KG1 (cell line): ENCODE measurements at places on chromosomes 12 and 14.

DNA sequence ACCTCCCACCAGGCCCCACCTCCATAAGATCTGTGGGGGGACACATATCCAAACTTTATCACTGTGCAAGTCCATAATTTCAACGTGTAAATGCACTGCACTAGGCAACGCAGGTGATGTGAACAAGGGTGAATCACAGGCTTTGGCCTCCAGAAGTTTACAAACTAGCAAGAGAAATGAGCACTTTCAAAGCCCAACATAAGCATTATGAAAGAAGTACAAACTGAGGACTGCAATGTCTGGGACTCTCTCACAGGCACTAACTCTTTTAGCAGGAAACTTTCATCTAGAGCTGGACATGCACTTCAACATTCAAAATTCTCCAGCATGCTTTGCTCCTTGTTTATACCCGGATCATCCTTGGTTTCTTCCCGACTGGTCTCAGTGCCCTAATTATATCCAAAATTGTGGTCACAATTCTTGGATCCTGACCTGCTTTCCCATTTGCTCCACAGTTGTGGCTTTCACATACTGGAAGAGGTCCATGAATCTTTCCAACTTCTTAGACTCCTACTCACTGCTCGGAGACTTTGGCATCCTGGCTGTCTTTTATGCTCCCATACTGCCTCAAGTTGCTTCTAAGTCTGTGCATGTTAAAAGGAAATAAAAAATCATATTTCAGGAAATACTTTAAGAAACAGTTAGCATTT, 44.9 kb upstream of the STRAP start:
- DNase-seq = no peak

GRCh38 chr14:93778856-93779629, 9.2 kb downstream of the PRIMA1 start:
- no peak for DNase-seq

DNA sequence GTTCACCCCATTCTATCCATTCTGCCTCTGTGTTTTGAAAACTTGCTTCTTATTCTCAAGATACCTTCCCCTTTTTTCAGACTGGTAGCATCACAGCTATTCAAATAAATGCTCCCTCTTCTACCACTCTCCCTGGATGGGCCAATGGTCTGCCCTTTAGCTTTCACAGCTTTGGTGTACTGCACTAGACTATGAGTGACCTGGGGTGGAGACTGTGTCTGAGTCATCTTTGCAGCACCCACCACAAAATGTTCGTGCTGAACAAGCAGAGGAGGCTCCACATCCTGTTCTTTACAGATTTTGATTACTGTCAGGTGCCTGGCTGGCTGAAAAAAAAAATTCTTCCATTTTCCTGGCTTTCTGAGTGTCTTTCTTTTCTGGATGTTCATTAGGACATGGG, 1104.1 kb upstream of the TMEM132C start:
- DNase-seq = no peak

GRCh38 chr12:118773956-118774723, 207.2 kb upstream of the SRRM4 start:
- DNase-seq = no peak

DNA sequence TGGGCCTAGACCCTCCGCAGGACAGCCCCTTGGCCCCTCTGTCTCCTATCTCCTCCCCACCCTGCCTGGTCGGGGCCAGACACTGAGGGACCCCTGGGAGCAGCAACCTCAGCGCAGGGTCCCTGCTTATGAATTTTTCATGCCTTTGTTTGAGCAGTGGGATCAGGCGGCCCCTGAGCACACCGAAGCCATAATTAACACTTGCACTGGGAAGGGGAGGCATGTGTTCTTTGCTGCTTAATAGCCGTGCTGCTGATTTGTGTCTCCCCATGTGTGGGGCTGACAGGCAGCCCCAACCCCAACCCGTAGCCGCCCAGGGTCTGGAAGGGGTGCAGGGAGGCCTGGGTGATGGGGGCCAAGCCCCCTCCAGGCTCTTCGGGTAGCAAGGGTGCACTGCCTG, 52.7 kb downstream of the FBRSL1 start:
- DNase-seq = no peak

- DNase-seq = no peak
Observed at GRCh38 chr12:111126331-111126730, 206.0 kb upstream of the MYL2 start.

DNA sequence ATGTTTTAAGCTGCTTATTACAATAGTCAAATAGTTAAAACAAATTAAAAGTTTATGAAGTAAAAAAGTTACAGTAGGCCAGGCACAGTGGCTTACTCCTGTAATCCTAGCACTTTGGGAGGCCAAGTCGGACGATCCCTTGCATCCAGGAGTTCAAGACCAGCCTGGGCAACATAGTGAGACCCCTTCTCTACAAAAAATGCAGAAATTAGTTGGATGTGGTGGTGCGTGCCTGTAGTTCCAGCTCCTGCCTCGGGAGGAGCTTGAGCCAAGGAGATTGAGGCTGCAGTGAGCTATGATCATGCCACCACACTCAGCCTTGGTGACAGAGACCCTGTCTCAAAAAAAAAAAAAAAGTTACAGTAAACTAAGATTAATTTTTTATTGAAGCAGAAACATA, 142.6 kb downstream of the MIPOL1 start:
- no peak for DNase-seq

DNA sequence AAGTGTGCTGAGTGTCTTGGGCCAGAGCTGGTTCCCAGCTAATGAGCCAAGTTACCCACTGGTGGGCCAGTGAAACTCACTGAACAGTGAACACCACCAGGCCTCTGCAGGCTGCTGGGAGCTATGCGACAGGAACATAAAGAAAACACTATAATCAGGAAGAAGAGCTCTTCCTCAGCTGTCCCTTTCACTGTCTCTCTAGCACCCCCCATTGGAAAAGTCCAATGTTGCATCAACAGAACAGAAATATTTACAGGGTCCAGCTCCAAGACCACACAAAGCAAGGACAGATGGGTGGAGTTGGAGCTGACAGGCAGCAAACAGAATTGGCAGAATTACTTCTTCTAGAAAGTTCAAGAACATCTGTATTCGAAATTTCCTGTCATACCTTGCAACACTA, 903.6 kb upstream of the TMEM132C start:
- DNase-seq = no peak

DNA sequence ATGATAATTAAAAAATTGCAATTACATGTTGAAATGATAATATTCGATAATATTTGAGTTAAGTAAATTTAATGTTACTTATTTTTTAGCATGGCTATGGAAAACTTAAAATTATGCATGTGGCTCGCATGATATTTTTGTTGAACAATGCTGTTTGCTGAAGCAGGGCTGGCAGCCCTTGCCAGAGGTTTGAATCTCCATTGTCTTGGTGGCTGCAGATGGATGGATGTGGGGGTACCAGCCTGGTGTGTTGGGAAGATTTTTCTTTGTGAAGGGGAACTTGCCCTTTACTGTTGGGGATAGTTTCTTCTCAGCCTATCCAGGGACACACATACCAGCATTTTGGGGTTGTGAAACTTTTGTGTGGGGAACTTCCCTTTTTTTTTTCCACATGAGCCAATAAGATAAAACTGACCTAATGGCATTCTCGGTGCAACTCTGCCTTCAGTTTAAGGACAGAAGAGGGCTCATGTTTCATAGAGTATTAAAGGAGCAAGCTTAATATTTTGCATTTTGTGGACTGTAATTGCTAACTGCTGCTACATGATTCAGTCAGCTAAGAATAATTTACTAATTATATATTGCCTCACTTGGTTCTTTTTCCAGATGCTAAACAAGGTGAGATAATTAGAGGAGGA, 8.8 kb downstream of the RASSF3 start:
- DNase-seq = peak; percentile 26

GRCh38 chr14:98368916-98369315, 903.1 kb downstream of the BCL11B start:
- no peak for DNase-seq

- no peak for DNase-seq
Observed at GRCh38 chr14:89775946-89776345, 178.6 kb downstream of the EFCAB11 start.

GRCh38 chr12:88306471-88307069, 164.5 kb downstream of the TMTC3 start:
- DNase-seq = no peak

GRCh38 chr12:44154128-44154527, 318.2 kb downstream of the TMEM117 start:
- no peak for DNase-seq

DNA sequence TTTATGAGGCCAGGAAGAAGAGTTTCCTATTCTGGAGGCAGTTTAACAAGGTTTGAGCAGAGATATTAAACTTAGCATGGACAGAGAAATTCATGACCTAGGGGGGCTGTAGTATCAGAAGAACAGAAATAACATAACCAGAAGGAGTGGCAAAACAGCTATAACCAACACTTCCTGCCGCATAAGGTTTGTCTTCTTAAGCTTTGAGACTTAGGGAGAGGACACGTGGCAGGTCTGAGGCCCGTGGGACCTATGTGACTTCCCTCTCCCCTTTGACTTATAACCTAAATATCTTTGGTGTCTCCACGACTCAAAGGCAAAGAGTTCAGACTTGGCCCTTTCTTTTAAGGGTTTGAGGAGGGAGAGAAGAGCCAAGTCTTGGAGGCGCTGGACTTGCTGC, 119.1 kb upstream of the PZP start:
- no peak for DNase-seq

DNA sequence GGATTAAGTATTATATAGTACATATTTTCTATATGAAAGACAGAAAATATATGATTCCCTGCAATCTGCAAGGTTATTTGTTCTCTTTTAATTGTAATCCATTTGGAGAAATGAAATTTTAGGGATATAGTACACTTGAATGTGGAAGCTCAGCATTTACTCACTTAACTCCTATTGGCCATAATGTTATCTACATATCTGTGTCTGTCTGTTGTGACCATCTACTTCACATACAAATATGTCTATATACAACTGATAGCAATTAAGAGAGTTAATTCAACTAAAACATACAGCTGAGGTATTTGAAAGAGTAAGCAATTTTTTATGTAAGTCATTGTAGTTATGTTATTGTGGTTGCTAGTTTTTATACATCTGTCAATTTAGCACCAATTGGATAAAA, 12.9 kb downstream of the FOXG1 start:
- DNase-seq = no peak

DNA sequence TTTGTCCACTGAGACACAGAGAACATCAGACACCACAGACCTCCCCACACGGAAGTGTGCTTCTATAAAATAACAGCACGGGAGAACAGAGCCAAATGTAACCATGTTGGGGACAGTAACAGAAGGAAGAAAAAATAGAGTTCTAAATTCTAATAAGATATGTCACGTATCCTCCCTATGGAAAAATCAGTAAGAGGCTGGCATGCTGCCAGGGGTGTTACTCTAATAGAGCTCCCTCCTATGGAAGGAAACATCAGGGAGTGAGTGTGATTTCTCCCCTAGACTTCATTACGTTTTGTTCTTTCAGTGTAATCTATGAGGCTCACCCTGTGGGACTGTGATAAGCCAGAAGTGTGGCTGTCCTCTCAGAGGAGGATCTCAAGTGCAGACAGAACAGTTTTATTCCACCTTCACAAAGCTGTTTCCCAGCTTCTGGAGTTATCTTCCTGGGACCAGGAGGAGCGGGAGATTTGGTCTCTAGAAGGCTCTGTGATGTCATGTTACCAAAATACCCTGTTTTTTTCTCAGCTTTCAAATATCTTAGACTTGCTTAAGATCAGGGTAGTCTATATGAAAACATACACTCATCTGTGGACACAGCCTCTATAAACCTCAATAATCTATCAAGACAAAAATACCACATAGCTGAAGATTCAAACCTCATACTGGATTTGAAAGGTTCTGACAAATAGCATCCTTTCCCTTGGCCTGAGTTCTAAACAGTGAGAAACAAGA, 69.3 kb downstream of the ZFC3H1 start:
- DNase-seq = no peak

GRCh38 chr14:99728981-99729451, 44.9 kb downstream of the CYP46A1 start:
- no peak for DNase-seq

- DNase-seq = no peak
Observed at GRCh38 chr12:62711631-62712241, 223.2 kb downstream of the PPM1H start.

DNA sequence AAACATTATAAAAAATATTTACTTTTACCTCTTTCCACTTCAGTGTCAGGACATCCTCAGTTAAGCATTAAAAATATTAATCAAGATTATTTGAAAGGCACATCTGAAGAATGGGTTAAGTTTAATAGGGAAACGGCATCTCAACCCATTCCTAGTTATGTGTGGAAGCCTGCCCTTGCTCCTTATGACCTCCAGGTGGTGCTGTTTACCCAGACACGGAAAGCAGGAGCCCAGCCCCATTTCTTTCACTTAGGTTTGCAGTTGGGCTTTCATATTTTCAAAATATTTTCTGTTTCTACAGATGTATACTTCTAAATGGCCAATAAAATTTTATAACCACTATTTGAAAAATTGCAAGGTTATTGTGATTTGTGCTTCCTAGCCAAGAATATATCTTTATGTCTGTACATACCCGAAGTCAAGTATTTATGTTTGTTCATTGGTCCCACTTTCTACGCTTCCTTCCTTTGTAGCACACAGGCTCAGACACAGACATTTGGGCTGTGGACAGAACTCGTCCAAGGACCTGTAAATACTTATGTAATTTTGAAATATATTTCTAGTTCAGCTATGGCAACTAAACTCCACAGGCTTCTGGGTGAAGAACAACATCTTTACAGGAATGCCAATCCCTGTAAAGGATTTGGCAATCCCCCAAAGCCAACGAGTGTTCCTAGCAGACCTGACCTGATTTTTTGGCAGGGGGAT, 247.1 kb downstream of the AKAP6 start:
- DNase-seq = peak; percentile 62

- DNase-seq = no peak
Observed at GRCh38 chr12:133058203-133059113, 21.1 kb downstream of the ZNF84 start.

- DNase-seq = no peak
Observed at GRCh38 chr14:49189375-49189774, 396.8 kb downstream of the RPS29 start.

DNA sequence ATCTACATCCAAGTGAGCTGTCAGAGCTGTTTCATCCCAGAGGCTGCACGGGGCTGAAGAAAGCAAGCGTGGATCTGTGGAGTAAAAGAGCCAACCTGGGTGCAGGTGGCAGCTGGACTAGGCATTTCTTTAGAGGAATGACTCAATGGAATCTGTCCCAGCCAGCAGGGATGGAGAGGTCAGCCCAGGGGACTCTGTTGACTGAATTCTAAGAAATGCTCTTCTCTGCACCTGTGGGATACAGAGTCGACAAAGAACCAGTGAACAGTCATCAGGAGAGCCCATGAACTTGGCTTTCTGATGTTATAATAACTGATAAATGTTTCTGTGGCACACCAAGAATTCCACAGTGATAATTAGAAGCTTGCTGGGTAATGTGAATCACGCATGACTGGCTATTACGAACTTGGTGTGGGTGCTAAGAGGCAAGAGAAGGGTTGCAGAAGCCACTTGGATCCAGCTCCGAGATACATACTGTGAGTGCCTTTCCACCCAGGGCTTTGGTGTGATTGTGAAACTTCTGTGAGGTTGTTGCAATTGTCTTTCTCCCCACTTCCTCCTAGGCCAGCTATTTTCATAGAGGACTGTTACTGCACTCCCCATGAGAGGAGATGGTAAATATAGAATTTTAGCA, 16.2 kb downstream of the PYGL start:
- peak; percentile 65 for DNase-seq

GRCh38 chr12:68406134-68406576, 74.0 kb upstream of the MDM1 start:
- no peak for DNase-seq

GRCh38 chr12:46266869-46267574, 1.8 kb downstream of the SLC38A1 start:
- DNase-seq = peak; percentile 16
